Hematopoietic multipotent progenitor cell treated with erythropoietin and hydrocortisone succinate and interleukin-3 and kit ligand, for 15 days (in vitro differentiated cells): ENCODE measurements at places on chromosomes 5 and 9.

GRCh38 chr5:10447041-10447440 is 5.4 kb downstream of the ROPN1L start:
- DNase-seq, result no peak

GRCh38 chr9:72383978-72384709 is 19.1 kb upstream of the ZFAND5 start:
- no peak for DNase-seq

DNA sequence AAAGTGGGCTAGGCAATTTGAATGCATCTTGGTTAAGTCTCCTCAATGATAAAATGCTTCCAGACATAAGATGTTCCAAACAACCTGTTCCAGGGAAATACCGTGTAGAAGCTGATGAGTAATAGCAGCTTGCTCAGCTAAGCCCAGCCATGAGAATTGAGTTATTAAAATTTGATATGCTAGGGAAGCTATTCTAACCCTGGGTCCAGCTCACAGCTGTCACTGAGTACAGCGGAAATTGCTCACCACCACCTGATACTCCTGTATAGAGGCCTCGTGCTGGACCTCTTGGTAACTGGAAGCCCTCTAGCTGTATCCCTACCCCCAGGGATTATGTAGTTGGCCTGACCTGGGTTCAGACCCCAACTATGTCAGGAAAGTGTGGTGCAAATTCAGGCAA is 521.3 kb upstream of the TRPC7 start:
- DNase-seq, result no peak

DNA sequence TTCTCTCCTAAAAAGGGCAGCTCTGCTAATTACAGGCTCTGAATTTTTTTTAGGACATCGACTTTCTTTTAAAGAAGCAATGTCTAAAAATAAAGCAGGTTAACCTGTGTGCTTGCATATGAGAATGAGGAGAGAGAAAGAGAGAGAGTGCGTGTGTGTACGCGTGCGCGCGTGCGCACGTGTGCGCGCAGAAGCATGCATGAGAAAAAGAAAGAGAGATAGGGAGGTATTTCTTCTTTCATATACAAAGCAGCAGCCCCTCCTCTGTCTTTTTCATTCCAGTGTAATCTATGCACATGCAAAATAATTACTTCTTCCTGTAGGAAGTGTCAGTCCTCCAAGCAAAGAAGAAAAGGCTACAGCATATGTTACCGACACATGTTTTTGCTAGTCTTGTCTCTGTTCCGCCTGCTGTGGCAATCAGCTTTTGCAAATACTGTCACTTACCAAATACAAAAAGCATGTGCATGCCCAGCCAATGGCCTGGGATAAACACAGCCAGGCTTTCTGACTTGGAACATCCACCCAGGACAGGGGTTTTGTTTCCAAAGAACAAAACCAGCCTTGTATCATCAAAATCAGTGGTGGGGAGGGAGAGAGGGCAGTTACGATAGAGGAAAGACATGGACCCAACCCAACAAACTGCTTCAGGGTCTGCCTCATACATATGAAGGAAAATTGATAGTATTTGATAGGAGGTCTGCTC is 252.3 kb upstream of the SLC24A2 start:
- DNase-seq, result no peak

GRCh38 chr5:65767565-65767964 is 45.6 kb downstream of the NLN start:
- DNase-seq, result no peak

DNA sequence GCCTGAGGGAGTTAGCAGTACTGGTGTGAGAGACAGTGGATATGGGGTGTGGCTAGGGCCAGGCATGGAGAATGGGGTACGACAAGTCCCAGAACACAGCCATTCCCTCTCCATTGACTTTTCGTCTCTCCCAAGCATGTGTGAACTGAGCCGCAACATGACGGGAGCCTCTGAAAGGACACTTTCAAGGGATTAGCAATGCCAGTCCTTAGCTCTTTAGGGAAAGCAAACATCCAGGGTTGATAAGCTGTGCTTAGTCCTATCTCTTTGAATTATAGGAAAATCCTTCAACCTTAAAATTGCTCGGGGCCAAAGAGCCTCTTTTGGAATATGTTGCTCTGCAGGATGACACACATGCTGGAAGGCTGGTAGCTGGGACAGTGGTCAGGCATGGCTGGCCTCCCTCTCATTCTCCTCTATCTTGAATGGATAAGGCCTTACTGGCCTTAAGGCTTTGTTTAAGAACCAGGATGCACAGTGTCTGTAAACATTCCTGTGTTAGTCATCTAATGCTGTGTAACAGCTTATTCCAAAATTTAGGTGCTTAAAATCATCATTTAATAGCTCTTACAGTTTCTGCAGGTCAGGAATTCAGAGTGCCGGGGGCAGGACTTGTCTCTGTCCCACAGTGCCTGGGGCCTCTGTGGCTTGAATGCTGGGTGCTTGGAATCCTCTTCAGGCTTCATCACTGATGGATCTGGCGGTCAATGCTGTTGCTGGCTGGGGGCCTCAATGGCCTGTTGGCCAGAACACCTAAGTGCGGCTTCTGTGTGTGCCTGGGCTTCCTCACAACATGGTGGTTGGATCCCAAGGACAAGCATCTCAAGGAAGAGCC is 95.3 kb downstream of the PTTG1 start:
- DNase-seq, result no peak

GRCh38 chr9:90641884-90642487 is 638 bp downstream of the DIRAS2 start:
- no peak for DNase-seq

DNA sequence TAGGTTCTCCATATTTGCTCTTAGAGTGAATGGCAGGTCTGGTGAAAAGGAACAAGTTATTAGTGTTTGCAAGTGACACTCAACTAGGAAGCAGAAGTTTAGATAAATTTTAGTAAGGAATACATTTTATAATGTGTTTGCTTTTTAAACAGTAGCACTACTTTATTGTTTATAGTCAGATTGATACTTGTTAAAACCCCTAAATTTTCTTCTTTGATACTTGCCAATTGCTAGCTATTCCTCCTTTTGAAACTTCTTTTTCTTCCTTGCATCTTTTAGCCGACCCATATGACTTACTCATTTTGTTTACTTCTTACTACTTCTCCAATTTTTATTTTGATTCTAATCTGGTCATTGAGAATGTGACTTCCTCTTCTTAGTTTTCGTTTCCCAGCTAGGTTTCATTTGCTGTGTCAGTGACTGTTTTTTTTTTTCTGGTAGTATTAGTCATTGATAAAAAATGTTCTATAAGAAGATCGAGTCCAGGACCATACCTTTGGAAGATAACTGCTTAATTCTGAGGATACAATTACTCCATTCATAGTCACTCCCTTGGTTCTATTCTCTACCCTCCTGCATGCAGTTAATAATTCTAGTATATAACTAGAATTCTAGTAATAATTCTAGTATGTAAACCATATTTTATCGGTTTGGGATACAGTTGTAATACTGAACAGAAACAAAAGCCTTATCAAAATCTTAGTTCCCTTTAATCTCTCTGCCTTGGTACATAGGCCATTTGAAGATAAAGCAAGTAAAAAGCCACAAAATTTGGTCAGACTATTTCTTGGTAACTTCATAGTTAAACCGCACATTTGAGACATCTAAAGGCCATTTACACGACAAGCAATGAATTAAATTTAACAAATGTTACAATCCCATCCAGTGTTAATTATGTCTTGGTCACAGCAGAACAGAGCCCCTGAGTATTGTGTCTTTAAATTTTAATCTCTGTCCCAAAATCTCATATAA is 2.8 kb upstream of the RICTOR start:
- peak; percentile 28 for DNase-seq

- no peak for DNase-seq
Measured at GRCh38 chr5:37121465-37121864, 127.7 kb downstream of the CPLANE1 start.
